ENCODE measurements at places on chromosomes 7 and 10.

DNA sequence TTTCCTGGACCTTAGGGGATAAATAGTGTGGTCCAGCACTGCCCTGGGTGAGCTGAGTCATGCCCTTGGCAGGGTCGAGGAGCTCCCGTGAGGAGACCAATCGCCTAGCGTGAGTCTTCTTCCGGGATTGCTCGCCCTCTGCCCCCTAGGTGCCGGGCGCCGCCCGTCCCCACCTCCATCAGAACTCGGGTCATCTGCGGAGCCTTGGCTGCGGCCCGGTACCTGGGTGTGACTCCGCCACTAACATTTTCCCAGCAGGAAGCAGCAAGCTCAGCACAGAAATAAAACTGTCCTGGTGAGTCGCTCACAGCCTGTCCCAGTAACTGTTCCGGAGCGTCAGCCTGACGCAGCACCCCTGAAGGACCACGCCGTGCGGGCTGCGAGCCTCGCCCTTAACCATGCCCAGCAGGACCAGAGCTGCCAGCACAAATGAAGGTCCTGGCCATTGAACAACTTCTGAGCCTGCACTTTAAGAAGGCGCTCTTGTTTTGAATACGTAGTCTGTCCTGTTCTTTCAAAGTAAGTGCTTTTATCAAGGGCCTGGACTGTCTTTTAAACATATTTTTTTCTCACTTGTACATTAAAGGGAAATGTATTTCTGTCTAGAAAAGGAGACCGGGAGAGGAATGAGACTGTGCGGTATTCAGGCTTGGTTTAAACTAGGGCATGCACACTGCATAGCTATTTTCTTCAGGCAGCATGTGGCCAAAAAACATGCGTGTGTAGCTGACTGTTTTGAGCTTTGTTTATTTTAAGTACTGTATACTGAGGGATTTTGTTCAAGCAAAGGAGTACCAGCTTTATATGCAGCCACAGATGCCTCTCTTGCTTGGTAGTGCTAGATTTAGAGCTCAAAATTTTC lies 136.7 kb downstream of the HECW1 start:
- DNase-seq = no peak

- no peak for DNase-seq
Observed at GRCh38 chr10:5788969-5789368, 24.3 kb downstream of the GDI2 start.

DNA sequence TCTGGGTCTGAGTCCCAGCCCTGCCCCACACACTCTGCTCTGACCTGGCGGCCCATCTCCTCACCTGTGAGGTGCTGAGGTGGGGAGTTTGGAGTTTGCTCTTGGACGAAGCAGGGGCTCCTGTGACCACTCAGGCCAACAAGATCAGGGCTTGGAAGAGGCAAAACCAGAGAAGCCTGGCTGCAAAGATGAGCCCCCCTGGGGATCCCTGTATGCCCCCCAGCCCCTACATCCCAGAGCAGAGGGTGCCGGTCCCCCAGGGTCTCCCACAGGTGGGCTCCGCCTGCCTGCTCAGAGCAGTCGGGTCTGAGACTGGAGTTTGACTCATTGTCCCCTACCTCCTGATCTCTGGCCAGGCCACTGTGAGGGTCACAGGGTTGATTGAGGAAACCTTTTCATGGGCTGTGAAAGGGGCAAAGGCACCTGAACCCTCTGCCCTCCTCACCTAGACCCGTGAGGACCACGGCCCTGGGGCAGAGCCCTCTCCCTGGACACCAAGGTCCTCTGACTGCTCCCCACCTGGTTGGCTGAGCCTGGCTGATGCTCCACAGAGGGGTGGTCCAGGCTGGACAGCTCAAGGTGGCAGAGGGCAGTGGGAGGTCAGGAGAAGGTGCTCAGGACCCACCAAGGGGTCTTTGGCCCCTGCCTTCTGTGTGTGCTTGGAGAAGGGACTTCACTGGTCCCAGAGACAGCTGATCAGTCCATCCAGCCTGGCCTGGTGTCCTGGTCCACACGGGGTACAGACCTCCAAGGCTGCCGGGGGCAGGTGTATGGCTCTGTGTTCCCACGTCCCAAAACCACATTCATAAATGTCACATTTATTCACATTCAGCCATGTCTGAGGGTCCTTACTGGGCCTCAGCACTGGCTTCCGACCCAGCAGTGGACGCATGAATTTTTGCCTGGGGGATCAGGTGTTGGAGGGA lies 9.1 kb upstream of the SCART1 start:
- DNase-seq = no peak

GRCh38 chr10:117094856-117095255 lies 43.2 kb downstream of the VAX1 start:
- no peak for DNase-seq

- DNase-seq = no peak
Observed at GRCh38 chr7:22137026-22137425, 191.3 kb upstream of the CDCA7L start.

GRCh38 chr10:32943854-32944661 lies 14.0 kb downstream of the ITGB1 start:
- no peak for DNase-seq

GRCh38 chr7:37718585-37718984 lies 35.0 kb downstream of the GPR141 start:
- no peak for DNase-seq
